ENCODE measurements at places on chromosomes 7 and 10.

DNA sequence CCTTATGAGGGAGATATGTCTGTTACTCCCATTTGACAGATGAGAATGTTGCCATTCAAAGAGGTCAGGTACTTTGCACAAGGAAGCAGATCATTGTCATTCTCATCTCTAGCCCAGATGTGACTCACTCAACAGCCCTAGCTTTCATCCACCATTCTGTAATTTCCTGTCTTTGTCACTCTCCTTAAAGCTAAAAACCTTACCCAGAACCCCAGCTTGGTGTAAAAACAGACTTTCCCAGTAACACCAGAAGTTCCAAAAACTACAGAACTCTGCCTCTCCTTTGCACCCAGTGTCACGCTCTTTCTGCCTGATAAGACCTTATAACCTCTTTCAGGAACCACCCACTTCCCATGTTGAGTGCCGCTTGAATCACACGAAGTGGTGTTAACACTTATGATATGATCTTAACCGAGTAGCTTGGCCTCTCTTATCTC is 89.1 kb upstream of the SP4 start:
- DNase-seq, result no peak

- DNase-seq, result no peak
These were observed 248.1 kb upstream of the HABP2 start for GRCh38 chr10:113304726-113305125.

GRCh38 chr10:86699541-86699940 is 31.2 kb downstream of the LDB3 start:
- DNase-seq, result no peak

- no peak for DNase-seq
These were observed 288.6 kb upstream of the PHF14 start for GRCh38 chr7:10685040-10685439.

DNA sequence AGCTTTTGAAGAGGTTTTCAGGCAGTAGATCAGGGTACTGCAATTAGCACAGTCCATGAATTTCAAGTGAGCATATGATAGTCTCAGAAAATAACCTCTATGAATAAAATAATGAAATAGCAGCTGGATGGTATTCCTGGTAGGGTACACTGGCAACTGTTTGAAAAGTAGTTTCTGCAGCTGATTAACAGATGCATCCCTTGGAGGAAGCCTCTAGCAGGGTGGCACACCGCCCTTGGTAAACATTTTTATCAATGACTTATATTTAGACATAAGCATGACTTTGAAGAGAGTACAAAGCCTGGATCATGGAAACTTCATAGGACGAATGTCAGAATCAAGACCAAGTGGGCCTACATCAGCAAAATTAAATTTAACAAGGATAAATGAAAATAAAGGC is 26.8 kb downstream of the WNT16 start:
- DNase-seq, result no peak

- no peak for DNase-seq
These were observed 27.6 kb upstream of the EMX2 start for GRCh38 chr10:117514971-117515370.

- peak; percentile 68 for DNase-seq
These were observed 47.3 kb downstream of the LRRN3 start for GRCh38 chr7:111138193-111138569.

GRCh38 chr7:108283252-108283651 is 153.1 kb upstream of the LAMB4 start:
- no peak for DNase-seq

GRCh38 chr10:49601857-49602256 is 8.3 kb upstream of the SLC18A3 start:
- DNase-seq, result peak; percentile 55

GRCh38 chr10:132521041-132521465 is 16.5 kb upstream of the INPP5A start:
- DNase-seq, result no peak

DNA sequence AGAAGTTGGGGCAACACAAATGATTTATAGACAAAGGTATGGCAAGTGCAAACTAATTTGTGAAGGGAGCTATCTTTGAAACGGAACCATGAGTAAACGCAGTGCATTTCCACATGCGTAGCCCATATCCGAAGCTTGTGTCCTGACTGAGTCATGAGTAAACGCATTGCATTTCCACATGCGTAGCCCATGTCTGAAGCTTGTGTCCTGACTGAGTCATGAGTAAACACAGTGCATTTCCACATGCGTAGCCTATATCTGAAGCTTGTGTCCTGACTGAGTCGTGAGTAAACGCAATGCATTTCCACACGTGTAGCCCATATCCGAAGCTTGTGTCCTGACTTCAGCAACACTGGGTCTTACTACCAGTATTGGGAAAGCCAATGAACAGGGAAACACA is 95.0 kb downstream of the CELF2 start:
- no peak for DNase-seq

GRCh38 chr7:3961857-3962503 is 660.9 kb downstream of the SDK1 start:
- DNase-seq, result no peak

- no peak for DNase-seq
These were observed 23.9 kb downstream of the STRIP2 start for GRCh38 chr7:129458171-129458570.

DNA sequence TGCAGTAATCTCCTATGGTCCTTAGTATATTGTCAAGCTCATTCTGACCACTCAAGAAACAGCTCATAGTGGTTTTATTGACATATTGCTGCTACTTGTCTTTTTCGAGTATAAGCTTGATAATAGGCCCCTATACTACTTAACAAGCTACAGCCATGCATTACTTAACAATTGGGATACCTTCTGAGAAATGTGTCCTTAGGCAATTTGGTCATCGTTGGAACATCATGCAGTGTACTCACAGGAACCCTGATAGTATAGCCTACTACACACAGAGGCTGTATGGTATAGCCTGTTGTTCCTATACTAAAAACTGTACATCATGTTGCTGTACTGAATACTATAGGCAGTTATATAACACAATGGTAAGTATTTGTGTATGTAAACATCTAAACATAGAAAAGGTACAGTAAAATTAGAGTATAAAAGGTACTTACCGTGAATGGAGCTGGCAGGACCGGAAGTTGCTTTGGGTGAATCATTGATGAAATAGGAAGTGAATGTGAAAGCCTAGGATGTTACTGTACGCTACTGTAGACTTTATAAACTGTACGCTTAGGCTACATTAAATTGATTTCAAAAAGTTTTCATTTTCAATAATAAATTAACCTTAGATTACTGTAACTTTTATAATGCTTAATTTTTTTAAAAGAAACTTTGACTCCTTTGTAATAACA is 160.9 kb downstream of the LRRC4 start:
- DNase-seq, result no peak

- no peak for DNase-seq
These were observed 67.3 kb upstream of the UCN3 start for GRCh38 chr10:5297466-5297865.

DNA sequence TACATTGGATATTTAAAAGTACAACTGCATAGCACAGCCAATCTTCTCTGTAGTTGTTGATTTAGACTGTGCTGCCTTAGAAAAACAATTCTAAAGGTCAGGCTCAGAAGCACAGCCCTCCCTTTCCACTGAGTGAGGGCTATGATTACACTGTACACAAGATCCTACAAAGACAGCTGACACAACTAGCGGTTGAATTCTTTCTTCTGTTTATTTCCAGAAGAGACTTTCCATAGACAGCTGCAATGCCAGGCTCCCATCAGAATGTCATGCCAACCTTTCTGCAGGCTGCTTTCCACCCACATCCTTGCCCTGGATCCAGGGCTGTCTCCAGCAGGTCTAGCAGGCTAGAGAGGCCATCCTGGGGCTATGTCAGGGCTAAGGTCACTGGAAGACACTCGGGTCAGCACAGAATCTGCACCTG is 39.3 kb downstream of the FAM13C start:
- no peak for DNase-seq

DNA sequence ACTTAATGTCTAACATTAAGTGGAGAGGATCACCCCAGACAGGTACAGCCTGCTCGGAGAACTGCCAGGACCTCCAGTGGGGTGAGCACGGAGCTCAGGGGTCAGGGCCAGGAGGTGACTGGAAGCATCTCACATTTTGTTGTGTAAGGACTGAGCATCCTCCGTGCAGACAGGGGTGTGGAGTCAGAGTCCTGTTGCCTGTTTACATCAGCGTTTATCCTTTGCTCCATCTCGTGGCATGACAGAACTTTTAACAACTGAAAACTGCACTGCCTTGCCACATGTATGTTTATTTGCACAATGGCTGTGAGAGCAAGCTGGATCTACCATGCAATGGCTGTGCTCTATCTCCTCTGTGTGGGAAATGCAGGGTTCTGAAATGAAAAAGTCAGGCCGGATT is 175.4 kb upstream of the AKR1E2 start:
- DNase-seq, result no peak

- DNase-seq, result no peak
These were observed 17.6 kb downstream of the SLF2 start for GRCh38 chr10:100930368-100930767.

DNA sequence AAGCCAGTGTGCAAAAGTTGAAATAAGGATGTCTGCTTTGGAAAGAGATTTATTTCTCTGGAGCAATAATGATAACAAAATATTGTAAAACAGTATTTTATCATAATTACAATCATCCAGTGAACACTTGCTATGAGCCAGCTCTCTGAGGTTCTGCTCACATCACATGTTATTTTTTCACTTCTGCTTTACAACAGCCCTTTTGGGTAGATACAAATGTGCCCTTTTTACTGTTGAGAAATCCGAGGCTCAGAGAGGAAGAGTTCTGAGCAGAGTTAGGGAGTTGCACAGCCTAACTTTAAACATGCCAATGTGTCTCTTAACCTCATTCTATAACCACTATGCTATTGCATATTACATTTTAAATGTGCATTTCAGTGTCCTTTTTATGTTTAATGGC is 232.6 kb upstream of the CDC14C start:
- no peak for DNase-seq

- no peak for DNase-seq
These were observed 13.3 kb downstream of the SLC26A5 start for GRCh38 chr7:103432712-103433111.

DNA sequence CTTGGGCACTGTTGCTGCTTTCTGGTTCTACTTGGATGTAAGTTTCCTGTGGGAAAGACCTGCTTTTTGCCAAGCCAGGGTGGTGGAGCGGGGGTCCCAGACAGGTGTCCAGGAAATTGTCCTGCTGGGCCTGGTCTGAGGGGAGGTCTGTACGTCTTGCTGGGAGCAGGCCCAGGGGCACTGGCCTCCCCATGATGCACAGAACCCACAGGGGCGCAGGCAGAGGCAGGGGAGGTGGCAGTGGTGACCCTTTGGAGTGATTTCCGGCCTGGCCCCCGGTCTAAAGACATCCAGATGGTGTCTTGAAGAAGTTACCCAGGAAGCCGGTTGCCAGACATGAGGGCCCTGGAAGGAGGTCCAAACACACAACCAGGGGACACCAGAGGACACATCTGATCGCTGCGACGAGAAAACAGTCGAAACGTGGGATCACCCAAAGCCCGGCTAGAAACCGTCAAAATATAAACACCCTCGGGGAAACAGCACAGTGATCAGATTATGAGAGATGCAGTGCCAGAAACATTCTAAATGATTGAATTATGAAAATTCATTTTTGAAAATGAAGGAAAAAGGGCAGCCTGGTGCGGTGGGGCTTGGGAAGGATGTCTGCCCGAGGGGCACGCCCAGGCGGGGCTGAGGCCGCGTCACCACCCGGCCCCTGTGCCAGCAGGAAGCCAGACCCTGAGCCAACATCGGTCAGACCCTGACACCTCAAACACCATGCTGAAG is 59.6 kb downstream of the TMEM270 start:
- no peak for DNase-seq

GRCh38 chr10:49618821-49619220 is 5.0 kb downstream of the CHAT start:
- no peak for DNase-seq

- DNase-seq, result no peak
These were observed 45.7 kb downstream of the IMMP2L start for GRCh38 chr7:111516612-111517011.

DNA sequence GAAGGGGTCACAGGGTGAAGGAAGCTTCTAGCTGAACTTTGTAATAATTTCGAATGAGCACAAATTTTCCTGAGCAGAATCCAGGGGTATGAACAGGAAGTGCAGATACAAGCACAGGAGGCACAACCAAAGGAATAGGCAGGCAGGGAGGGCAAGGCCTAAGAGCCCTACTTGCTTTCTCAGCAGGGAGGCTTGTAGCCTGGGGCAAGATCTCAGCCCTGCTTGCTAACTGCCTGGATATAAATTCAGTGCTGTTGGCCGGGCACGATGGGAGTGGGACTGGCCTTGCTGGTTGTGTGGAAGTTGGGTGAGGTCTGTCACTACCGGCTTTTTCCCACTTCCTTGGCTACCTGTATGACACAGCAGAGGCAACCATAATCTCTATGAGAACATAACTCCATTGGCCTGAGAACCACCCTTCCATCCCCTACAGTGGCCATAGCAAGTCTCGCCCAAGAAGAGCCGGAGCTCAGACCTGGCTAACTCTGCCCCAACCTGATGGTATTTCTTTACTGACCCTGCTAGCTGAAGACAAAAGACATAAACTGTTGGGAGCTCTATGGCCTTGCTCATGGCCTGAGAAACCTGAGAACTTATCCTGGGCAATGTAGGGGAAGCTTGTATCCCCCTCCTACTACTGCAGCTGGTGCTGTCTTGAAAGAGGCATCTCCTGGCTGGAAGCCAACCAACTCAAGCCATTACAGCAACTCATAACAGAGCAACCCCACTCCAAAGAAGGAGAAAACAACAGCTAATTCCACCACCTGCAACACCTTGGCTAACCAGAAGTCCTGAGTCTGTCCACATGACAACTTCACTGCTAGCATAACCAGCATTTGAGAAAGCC is 27.6 kb downstream of the CLDN12 start:
- DNase-seq, result no peak

- no peak for DNase-seq
These were observed 403.7 kb upstream of the ZMIZ1 start for GRCh38 chr10:78664929-78665553.

DNA sequence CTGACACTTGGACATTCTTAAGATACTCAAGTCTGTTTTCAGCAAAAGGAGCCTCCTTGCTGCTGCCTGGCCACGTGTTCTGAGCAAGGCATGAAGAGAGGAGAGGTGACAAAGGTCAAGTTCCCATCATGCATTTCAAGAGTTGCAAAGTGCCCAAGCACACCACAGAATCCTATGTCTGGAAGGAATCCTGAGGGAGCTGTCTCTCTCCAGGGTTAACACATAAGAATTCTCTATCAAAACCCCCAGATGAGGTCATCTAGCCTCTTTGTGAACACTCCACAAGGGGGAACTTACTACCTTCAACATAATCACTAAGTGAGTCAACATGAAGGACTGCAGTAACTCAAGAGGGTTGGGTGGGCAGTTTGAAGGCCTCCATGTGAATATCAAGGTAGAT is 155.5 kb downstream of the RNF216 start:
- DNase-seq, result peak; percentile 60

- DNase-seq, result no peak
These were observed 33.9 kb downstream of the LIPJ start for GRCh38 chr10:88620441-88620840.

DNA sequence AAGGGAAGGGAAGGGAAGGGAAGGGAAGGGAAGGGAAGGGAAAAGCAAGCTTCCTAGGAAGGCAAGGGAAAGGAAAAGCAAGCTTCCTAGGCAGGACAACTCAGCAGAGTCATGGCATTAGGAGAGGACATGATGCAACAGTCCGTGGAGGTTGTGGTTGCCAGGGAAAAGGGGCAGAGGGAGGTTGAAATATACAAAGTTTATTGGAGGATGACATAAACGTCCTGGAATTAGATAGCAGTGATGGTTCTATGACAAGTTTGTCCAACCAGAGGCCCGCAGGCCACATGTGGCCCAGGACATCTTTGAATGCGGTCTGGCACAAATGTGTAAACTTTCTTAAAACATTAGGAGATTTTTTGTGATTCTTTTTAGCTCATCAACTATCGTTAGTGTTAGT is 59.8 kb upstream of the OPN4 start:
- peak; percentile 12 for DNase-seq
